ENCODE measurements at places on chromosomes 12 and 14. TPM values are rescaled to one million over a fixed set of nuclear protein-coding genes. Genes with fewer than 3 reads are reported as not detected.

The LGALS3 gene
- 60.1 TPM for total RNA-seq

The PTGER2 gene
- not detected for total RNA-seq

The ABCD2 gene
- not detected for total RNA-seq

The FBXO34 gene
- 31.7 TPM for total RNA-seq

The BCL2L14 gene
- not detected for total RNA-seq

The RIPK3 gene
- total RNA-seq, result 3.9 TPM

The NAB2 gene
- 15.4 TPM for total RNA-seq

All from pulmonary artery endothelial cell (primary cell).